CD4-positive, alpha-beta T cell treated with Interleukin-2 at 100 ng/mL for 4 hours (primary cell): ENCODE measurements at places on chromosomes 13 and 19.

DNA sequence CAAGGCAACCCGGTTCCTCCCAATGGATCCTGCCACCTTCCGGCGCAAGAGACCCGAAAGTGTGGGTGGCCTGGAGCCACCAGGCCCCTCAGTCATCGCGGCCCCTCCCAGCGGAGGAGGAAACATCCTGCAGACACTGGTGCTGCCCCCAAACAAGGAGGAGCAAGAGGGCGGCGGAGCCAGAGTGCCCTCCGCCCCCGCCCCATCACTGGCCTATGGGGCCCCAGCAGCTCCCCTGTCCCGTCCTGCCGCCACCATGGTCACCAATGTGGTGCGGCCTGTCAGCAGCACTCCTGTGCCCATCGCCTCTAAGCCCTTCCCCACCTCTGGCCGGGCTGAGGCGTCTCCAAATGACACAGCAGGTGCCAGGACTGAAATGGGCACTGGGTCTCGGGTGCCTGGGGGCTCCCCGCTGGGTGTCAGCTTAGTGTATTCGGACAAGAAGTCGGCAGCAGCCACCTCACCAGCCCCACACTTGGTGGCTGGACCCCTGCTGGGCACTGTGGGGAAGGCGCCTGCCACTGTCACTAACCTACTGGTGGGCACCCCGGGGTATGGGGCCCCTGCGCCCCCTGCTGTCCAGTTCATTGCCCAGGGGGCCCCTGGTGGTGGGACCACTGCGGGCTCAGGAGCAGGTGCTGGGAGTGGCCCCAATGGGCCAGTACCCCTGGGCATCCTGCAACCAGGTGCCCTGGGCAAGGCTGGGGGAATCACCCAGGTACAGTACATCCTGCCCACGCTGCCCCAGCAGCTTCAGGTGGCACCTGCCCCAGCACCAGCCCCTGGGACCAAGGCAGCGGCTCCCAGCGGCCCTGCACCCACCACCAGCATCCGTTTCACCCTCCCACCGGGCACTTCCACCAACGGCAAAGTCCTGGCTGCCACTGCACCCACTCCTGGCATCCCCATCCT, 11.2 kb upstream of the PRR19 start:
- peak; percentile 57 for DNase-seq

DNA sequence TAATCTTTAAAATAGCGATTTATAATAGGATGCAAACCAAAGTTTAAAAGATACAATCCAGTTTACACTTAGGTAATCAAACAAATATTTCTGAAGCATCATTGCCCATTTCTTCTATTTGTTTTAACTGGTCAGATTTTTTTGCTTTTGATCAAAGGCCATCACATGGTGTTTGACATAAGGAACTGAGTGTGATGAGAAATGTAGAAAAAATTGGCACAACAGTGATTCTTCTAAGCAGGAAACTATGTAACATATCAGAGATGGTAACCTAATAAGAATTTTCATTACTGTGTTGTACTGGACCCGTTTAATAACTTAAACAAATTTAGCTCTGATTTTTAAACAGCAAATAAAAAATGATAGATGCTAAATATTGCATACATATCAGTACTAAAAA, 644.7 kb upstream of the KLF12 start:
- DNase-seq = no peak

GRCh38 chr13:65746406-65746921, 1483.7 kb downstream of the PCDH9 start:
- no peak for DNase-seq

DNA sequence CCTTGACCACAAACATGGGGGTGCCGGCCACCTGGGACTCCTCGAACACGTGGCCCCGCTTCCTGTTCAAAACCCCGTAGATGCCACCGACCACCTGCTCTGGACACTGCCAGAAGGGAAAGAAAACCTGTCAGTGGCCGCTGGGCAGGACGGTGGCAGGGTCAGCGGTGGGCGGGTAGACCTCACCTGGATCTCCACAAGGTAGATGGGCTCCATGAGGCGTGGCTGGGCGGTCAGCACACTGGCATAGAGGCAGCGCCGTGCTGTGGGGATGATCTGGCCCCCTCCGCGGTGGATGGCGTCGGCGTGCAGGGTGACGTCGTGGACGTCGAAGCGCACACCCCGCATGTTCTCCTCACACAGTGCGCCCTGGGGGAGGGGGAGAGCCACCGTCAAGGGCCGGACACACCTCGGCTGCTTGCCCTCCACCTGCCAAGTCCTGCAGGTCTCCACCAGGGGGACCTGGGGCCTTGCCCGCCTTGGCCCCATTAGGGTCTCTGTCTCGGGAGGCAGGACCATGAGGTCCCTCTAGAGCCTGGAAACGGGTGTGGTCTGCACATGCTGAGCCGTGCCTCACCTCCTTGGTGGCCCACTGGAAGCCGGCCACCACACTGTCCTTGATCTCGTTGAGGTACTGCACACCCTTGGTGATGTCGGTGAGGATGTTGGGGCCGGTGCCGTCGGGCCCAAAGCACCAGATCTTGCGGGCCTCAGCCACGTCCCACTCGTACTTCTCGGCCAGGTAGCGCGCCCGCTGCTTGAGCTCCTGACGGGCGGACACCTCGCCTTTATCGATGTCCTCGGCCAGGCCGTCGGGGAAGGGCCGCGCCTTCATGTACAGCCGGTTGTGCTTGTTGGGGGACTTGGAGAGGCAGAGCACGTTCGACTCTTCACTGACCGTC, 6.6 kb upstream of the DAPK3 start:
- no peak for DNase-seq

DNA sequence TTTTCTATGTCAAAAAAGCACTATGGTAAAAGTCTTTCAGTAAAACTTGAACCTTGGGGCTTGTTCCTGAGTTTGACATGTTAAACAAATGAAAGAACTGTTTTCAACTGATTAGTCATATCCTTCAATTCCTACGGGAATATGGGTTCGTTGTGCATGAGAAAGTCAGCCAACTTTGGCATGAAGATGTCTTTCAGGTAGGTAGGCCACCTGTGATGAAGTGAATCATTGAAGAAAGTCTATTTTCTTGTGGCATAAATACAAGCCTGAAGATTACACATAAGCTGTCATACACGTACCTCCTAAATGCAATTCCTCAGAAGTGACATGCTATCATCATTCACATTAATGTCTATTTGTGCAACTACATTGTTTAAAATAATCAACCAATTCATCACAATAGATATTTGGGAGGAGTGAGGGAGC, 513.0 kb downstream of the IRS2 start:
- DNase-seq = no peak

DNA sequence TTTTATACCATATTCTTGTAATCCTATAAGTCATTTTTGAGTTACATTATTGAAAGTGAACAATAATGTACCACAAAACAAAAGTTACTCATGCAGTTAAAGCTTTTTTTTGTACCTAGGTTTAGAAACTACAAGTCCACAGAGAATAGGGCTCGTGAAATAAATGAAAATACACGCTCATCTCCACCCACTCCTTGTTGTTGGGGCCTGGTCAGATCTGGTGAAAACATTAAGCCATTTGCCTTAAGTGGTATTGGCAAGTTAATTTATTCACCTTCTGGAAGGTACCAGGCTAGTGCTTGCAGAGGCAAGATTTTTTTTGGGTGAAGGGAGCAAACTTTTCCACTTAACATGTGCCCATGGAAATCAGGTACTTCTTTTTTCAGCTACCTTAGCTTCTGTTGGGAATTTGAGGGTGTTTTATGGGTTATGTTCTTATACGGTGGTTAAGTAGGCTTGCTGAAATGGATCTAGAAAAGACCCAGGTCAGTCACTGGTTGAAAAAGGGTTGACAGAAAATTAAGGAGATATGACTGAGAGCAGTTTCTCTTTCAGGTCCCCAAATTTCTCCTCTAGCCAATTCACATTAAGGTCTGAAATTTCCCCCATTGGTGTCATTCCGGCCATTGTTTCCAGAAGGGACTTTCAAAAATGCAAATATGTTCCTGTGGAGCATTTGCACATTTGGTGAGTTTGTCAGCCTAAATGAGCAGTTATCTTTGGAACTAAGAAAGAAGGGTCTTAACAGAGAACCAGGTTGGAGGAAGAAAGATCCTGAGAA, 143.3 kb downstream of the KCNRG start:
- DNase-seq = no peak
